Activated CD4-positive, alpha-beta T cell treated with anti-CD3 and anti-CD28 coated beads, Interleukin-2, amount 50 U/mL, for 16 hours (primary cell): ENCODE measurements at places on chromosomes 5 and 9.

- DNase-seq, result no peak
These were observed 77.7 kb upstream of the ADAMTS2 start for GRCh38 chr5:179422908-179423481.

DNA sequence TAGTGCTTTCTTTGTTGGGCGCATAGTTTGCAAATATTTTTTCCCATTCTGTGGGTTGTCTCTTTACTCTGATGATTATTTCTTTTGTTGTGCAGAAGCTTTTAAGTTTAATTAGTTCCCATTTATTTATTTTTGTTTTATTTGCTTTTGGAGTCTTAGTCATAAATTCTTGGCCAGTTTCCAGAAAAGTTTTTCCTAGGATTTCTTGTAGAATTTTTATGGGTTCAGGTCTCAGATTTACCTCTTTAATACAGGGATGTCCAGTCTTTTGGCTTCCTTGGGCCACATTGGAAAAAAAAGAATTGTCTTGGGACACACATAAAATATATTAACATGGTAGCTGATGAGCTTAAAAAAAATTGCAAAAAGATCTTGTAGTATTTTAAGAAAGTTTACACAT lies 122.0 kb downstream of the WDR70 start:
- DNase-seq, result no peak

- DNase-seq, result no peak
These were observed 27.0 kb downstream of the CNOT8 start for GRCh38 chr5:154885439-154885838.

DNA sequence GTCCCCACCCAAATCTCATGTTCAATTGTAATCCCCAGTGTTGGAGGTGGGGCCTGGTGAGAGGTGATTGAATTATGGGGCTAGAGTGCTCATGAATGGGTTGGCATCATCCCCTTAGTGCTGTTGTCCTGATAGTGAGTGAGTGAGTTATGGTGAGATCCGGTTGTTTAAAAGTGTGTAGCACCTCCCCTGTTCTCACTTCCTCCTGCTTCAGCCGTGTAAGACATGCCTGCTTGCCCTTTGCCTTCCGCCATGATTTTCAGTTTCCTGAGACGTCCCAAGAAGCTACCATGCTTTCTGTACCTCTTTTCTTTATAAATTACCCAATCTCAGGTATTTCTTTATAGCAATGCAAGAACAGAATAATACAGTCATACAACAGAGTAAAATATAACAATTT lies 742 bp upstream of the LECT2 start:
- no peak for DNase-seq

- peak; percentile 95 for DNase-seq
These were observed at the start of gene ZCCHC10 for GRCh38 chr5:133025804-133026663. Gene ZCCHC10, minus strand, starts transcription at chr5:133026549. Its CDS starts 12 bp downstream, at chr5:133026537.

- DNase-seq, result no peak
These were observed 246.3 kb upstream of the MAP3K1 start for GRCh38 chr5:56569076-56569475.

GRCh38 chr5:163193886-163194285 lies 243.5 kb upstream of the CCNG1 start:
- DNase-seq, result no peak
